Foreskin keratinocyte (primary cell): ENCODE measurements at places on chromosomes 6 and 20.
A peak's percentile ranks its signal among the peaks of the same experiment; 100 is the strongest.

DNA sequence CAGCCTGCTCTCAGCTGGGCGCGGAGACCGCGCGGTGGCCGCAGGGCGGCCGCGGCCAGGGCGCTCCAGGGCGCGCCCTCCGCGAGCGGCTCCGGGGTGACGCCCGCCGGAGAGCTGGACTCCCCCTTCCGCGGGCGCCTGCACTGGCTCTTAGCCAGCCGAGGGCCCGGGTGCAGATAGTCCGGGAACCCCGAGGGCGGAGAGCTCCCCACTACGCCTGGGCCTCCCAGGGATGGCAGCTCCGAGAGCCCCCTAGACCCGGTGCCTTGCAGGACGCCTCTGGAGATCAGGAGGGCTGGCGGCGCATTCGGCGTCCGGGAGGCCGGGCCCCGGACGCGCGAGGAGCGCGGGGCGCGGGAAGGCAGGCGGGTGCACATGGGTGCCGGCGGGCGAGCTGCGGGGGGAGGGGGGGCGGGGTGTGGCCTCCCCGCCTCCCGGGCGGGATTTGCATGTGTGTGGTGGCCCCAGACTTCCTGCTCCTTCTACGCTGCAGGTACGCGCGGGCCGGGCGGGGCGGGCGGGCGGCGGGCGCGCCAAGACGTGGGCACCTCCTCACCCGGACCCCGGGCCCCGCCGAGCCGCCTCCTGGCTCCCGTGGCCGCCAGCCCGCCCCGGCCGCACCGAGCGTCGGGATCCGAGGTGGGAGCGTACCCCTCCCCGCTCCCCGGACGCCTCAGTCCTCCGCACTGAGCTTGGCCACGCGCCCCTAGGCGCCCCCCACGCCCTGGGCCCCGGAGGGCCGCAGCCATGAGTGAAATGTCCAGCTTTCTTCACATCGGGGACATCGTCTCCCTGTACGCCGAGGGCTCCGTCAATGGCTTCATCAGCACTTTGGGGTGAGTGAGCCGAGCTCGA, at the start of gene ITPR3:
ITPR3 (plus strand) TSS at position 467 of the 855 bp plus-strand sequence; CDS start at position 748, 281 bp downstream.
- DNase-seq = peak; percentile 62

DNA sequence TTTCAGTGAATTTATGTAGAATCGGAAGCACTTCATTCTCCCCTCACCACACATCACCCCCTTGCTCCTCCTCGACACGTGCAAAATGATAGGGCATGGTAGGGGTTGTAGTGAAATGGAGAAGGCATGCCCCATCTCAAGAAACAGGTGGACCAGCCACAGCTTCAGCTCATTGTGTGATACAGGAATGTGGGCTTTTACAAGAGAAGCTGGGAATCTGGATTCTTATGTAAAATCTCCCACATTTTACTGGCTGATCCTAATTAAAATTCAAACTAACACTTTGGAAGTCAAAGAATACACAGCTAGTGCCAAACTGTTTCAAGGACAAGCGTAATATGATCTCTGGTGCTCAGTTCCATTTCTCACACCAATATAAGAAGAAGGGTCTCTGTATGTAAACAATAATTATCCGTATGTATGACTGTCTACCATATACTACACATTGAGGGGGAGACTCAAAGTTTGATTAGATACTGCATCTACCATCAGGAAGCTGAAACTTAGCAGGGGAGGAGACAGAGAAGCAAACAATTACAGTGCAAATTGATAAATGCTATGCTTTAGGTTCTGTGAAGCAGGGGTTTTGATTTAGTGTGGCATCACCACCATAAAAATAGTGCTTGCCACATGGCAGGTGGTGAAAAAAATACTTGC, 24.3 kb upstream of the KIAA0408 start:
- DNase-seq = no peak

GRCh38 chr6:22042706-22043105, 254.1 kb downstream of the PRL start:
- DNase-seq = no peak

GRCh38 chr20:9609887-9610502, 95.6 kb downstream of the LAMP5 start:
- DNase-seq = peak; percentile 38

DNA sequence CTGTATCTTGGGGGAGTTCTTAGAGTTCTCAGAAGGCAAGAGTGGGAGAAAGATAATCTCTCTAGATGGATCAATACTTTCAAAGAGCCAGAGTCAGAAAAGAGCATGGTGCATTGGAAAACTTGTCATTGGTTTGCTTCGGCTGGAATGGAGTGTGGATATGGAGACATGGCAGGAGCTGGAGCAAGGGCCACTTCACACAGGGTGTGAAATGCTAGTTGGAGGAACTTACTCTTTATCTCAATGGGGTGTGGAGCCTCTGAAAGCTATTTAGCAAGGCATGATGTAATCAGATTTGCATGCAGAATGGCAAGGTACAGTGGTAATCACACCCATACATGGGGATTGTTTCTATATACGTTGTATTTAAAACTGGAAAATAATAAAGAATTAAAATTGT, 31.5 kb upstream of the PAQR8 start:
- no peak for DNase-seq

GRCh38 chr6:83258517-83258916, 65.4 kb downstream of the RWDD2A start:
- DNase-seq = no peak

DNA sequence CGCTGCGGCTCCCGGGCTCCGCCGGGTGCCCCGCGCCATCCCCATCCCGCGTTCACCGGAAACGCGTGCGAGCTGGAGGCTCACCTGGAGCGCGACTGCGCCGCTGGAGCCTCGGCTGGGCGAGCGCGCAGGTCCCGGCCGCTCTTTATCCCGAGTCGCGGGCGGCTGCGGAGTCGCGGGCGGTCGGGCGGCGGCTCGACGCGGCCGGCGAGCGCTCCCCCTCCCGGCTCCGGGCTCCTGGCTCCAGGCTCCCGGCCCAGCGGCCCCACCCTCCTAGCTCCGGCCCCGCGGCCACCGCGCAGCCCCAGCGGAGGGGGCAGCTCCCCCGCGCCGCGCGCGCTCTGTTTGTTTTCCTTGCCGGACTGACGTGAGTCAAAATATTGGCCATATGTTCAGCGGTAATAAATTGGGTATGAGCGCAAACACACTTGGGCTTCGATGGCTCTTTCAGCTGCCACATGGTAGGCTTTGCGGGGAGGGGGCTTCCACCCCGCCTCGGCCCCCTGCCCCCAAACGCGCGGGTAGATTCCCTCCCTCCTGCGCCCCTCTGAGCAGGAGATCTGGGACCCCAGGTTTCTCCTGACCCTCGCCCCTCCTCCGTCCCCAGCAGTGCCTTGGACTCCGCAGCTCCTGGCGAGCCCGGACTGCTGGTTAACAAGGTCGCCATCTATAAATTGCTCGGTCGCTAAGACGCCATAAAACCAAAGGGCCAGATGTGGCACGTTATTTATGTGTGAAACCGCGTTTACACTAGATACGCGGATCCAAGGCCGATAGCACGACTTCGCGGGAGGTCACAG, 8.8 kb upstream of the NKX2-2 start:
- no peak for DNase-seq

- no peak for DNase-seq
Observed at GRCh38 chr20:32902456-32903420, 44.0 kb downstream of the EFCAB8 start.

GRCh38 chr6:53009056-53009455, 14.0 kb upstream of the GSTA4 start:
- no peak for DNase-seq

DNA sequence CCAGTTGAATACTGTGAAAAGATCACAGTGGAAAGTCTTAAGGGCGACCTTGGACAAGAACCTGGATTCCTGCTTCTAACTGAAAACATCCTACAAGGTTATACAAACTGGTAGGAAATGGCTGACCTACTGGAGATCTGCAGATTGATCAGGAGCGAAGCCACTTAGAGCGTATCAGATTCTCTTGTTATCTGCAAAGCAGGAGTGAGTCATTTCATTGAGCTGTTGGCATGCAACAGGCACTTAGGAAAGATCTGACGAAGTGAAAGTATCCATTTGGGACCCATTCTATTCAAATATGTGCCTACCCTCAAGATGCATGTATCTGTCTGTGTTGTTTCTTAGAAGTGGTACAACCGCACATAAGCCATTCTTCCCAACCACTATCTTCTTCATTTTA, 131.2 kb upstream of the RIN2 start:
- no peak for DNase-seq

DNA sequence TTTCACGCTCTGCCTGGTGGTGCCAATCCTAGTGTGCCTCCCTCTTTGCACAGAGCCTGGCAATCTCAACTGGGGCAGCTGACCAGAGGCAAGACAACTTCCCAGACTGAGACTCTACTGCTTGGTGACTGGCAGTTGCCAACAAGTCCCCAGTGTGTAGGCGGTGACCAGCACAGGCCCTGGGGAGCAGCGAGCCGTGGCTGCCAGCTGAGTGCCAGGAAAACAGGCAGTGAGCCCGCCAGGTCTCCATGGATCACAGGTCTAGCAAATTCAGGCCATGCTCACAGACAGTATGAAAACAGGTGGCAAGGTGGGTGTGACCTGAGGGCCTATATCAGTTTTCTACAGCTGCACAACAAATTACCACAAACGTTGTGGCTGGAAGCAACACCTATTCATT, 289.9 kb downstream of the KIF16B start:
- no peak for DNase-seq

DNA sequence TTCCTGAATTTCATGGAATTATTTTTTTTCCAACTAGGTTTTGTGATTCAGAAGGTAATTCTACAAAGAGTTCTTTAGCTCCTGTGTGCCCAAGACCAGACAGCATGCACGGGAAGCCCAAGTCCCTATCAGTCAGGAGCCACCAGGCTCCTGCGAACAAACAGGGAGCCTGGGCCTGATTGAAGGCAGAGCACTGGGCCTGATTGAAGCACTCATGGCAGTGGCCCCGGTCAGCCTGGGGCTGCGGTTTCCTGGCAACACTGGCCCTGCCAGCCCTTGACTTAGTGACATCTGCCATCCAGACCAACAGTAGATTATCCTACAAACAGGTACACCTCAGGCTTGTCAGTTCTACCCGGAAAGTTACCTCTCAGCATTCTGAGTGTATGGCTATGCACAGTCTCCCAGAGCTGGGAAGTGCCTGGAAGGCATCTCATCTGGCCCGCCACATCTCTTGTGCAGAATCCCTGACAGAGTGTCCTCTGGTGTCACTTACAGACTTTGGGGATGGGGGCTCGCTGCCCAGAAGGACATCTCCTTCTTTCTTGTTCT, 133.8 kb downstream of the VEGFA start:
- no peak for DNase-seq

DNA sequence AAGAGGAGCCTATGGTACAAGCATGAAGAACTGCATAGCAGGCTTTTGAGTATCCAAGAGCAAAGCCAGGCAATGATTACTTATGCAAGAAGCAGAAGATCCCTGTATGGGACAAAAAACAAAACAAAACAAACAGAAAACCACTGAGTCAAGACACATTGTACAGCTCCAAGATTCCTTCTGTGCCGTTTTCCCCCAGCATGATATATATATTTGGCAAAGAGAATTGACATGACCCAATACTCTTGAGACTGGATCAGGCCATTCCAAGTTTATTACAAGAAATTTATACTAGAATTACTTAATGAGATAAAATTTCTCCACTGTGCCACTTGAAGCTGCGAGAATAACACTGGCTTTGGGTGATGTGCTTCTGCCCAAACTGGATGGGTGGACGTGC, 65.5 kb downstream of the TRMT11 start:
- DNase-seq = no peak

DNA sequence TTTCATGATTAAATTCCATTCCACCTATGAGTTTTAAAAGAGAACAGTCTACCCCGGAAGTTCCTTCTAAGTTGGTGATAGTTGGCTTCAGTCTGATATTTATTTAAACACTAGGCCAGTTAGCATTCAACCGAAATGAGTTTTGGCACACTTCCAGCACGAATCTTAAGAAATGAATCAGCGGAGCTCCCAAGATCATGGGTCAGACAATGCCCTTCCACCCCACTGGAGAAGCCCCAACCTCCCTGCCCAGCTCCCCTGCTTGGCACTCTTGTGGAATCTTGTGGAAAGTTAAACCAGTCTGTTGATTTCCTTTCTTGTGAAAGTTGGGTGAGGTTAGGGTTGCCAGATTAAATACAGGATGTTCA, 64.3 kb downstream of the MKKS start:
- no peak for DNase-seq

- no peak for DNase-seq
Observed at GRCh38 chr6:146620655-146621054, 21.9 kb downstream of the ADGB start.

DNA sequence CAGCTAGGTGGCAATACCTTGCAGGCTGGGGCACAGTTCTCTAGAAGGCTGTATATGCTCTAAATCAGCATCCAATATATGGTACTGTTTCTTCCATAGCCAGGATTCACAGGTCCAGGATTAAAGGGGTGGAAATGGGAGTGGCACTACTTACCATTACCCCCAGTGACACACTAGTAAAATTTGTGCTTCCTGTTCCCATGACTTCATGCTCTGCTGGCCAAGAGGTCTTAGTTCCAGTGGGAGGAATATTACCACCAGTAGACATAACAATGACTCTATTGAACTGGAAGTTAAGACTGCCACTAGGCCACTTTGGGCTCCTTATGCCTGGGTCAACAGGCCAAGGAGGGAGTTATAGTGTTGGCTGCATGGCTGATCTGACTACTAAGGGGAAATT, 174.3 kb upstream of the TNFAIP3 start:
- DNase-seq = peak; percentile 23

GRCh38 chr20:46243707-46244628, 64.3 kb downstream of the CDH22 start:
- peak; percentile 94 for DNase-seq

DNA sequence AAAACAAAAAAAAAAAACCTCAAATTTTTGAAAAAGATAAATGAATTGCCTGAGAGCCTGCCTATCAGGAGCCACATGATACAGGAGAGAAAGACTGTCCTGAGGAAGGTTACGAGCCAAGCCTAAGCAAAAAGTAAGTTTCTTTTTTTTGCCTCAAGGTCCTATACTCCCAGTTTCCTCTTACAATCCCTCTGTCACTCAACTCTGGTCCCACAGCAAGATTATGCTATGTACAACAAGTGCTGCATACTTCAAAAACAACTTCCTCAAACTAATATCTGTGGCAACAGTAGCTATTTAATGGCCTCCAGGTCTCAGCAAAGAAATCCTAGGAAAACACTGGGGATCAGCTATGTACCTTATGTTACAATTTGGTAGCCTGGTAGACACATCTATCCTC, 46.8 kb downstream of the PLN start:
- DNase-seq = no peak

- DNase-seq = peak; percentile 24
Observed at GRCh38 chr6:70413992-70414494, 735 bp downstream of the FAM135A start.

DNA sequence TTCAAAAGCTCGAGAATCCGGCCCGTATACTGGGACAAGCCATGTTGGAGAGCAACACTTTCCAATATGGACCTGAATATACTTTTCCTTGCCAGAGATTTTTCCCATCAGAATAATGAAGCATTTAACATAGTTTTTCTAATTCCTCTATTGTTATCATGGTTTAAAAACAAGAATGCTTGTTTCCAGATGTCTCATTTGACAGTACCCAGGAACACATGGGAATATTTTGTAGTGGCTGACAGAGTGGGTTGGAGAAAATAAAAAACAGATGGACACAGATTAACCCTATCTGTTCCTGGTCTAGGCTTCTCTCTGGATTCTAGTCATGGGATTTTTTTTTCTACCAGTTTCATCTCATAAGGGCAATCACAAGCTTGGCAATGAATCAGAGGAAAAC, 164.8 kb upstream of the CEP162 start:
- no peak for DNase-seq

- no peak for DNase-seq
Observed at GRCh38 chr20:32474967-32475811, 109.9 kb downstream of the NOL4L start.

- DNase-seq = no peak
Observed at GRCh38 chr6:133340557-133340956, 99.4 kb downstream of the EYA4 start.

GRCh38 chr6:62272114-62272513, 13.9 kb downstream of the KHDRBS2 start:
- no peak for DNase-seq

- DNase-seq = no peak
Observed at GRCh38 chr20:10676518-10676917, 2.7 kb upstream of the JAG1 start.
